ENCODE measurements at places on chromosomes 2 and 18. TPM values are rescaled to one million over a fixed set of nuclear protein-coding genes. Genes with fewer than 3 reads are reported as not detected.

GRCh38 chr2:2950403-2950952 is 427.1 kb downstream of the EIPR1 start:
- DNase-seq, result no peak

DNA sequence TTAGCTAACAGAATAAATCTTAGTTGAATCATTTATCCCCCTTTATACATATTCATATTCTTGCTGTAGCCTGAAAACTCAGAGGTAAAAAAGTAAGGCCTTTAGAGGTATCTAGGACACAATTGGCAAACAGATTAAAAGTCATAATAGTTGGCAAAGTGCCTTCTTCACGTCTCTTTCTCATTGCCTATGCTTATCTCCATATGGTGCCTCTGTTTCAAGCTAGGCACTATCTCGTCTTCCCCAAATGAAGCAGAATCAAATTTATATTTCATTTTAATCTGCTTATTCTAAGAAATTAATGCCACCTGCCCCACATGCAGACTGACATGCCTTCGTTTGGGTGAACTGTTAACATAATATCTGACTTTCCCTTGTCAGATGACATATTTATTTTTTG is 245.4 kb downstream of the CDH2 start:
- no peak for DNase-seq

- DNase-seq, result peak; percentile 86
These were observed 42.4 kb downstream of the THUMPD2 start for GRCh38 chr2:39736640-39737039.

- DNase-seq, result no peak
These were observed 174.0 kb downstream of the ARL4C start for GRCh38 chr2:234322766-234323465.

GRCh38 chr2:181882246-181883020 is 9.1 kb upstream of the ITPRID2 start:
- DNase-seq, result no peak

DNA sequence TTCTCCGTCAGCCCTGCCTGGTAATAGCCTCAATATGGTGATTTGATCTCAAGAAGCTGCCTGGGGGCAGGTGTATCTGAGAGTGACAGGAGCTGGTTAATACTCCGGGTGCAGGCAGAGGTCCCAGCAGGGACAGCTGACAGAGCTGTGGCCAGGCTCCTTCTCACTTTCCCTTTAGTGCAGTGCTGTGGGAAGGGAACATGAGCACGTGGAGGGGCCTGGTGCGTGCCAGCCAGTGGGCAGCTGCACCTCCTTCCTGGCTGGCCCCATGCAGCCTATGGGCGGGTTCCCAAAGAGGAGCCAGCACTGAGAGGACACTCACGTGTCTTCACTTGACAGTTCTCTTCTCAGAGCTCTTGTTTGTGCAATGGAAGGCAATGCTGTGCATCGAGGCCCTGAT is 9.1 kb downstream of the CNNM4 start:
- no peak for DNase-seq

GRCh38 chr2:224359569-224359968 is 42.3 kb downstream of the FAM124B start:
- peak; percentile 9 for DNase-seq

DNA sequence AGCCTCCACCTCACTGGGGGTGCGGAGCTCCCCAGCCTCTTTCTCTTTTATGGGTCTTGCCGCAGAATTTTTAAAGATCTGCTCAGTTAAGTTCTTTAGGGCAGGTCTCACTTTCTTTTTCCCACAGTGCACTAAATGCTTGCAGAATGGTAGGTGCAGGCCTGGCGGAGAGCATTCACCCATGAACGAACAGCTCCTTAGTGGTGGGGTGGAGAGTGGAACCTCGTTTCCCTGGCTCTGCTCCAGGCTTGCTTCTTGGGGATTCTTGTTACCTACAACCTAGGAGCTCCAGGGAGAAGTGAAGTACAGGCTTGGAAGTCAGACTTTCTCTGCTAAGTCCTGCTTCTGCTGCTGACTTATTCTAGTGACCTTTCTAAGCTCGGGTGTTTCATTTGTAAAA is 70.3 kb upstream of the PXDN start:
- no peak for DNase-seq

DNA sequence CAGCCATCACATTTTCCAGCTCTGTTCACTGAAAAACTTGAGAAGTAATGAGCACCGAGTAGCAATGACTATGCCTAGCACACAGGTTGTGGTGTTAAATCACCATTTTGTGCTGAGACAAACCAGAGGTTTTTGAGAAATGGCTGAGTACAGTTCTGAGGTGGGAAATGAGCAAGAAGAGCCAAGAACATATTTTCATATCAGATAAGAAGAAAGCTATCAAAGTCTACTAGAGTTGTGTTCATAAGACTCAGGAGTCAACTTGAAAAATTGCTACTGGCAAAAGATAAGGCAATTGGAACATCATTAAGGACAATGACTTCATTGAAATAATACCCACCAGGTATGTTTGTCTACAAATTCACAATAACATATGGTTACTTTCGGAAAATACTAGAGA is 108.1 kb downstream of the RIT2 start:
- no peak for DNase-seq

GRCh38 chr2:180966378-180966777 is 14.0 kb upstream of the UBE2E3 start:
- DNase-seq, result no peak

DNA sequence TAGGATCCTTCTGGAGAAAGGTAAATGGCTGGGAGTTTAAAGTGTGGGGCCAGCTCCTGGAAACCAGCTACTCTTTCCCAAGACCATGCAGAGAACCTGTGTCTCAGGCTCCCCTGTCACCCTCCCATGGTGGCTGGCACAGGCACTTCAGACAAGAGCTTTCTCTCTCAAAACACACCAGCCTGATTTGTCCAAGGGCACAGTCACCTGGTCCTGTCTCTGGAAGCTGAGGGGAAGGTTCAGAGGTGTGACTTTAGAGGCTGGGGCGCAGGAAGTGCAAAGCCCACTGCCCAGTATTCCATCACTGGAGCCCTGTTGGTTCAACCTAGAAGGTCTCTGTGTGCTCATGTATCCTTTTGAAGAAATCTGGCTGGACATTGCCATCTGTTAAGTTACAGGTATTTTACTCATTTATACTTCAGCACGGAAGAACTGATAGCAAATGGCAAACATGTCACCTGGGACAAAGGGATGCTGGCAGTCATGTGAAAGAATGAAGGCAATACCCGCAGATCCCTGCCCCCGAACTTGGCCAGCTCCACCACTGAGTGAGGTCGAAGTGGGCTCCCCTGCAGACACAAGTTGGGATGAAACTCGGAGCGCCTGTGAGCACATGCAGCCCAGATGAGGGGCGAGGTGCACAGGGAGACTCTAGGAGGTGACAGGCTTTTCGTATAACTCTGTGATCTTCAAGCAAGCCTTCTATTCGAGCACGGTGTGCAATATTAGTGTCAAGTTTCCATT is 96.9 kb upstream of the MGAT4A start:
- DNase-seq, result no peak

GRCh38 chr18:45004546-45005080 is 323.9 kb downstream of the SETBP1 start:
- DNase-seq, result no peak

DNA sequence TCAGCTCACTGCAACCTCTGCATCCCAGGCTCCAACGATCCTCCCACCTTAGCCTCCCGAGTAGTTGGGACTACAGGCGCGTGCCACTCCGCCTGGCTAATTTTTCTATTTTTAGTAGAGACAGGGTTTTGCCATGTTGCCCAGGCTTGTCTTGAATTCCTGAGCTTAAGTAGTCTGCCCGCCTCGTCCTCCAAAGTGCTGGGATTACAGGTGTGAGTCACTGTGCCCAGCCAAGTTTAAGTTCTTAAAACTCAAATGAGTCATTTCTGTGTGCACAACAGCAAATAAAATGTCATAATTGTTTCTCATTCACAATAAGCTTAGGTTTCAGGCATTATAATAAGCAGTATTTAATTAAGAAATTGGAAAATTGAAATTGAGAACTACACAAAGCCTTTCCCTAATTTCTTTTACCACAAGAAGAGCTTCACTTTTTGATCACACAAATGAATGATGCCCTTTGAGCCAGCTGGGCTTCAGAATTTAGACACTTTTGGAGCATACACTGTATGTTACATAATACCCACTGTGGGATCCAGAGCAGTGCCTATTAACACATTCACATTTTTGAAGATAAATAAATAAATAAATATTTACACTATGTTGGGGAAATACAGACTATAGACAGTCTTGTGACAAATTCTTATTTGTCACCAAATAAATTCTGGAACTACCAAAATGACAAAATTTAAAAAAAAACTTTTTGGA is 8.6 kb upstream of the ME2 start:
- DNase-seq, result peak; percentile 79

DNA sequence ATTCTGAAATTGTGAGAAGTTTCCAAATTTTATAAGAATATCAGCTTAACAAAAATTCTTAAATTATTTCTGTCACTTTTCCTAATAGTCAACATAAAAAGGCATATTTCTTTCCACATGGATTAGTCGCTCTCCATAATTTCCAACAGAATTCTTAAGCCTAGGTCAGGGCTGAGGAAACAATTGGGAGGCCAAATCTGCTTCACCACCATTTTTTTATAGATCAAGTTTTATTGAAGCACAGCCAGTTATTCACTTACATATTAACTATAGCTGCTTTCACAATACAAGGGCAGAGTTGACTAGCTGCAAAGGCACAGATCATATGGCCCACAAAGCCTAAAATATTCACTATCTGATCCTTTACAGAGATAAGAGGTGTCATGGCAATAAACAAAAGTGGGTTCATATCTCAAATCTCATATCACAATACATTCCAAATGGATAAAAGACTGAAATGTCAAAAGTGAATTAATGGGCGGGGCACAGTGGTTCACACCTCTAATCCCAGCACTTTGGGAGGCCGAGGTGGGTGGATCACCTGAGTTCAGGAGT is 18.7 kb downstream of the MEMO1 start:
- no peak for DNase-seq

DNA sequence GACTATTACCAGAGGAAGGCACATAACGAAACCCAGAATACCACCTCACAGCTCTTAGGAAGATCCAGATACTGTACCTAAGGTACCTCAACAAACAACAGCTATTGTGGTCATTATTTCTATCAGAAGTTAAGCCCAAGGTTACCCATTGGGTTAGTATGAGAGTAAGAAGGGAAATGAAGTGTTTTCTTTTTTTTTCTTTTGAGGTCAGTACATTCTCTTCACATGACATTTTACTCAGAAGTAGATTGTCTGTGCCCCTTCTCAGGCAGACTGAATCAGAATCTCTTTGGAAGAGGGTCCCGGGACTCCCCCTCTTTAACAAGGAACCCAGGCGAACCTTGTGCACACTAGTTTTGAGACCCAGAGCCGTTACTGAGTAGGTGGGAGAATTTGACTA is 233.7 kb upstream of the CXCR4 start:
- no peak for DNase-seq

GRCh38 chr2:24754985-24755705 is 38.0 kb downstream of the PTRHD1 start:
- no peak for DNase-seq

DNA sequence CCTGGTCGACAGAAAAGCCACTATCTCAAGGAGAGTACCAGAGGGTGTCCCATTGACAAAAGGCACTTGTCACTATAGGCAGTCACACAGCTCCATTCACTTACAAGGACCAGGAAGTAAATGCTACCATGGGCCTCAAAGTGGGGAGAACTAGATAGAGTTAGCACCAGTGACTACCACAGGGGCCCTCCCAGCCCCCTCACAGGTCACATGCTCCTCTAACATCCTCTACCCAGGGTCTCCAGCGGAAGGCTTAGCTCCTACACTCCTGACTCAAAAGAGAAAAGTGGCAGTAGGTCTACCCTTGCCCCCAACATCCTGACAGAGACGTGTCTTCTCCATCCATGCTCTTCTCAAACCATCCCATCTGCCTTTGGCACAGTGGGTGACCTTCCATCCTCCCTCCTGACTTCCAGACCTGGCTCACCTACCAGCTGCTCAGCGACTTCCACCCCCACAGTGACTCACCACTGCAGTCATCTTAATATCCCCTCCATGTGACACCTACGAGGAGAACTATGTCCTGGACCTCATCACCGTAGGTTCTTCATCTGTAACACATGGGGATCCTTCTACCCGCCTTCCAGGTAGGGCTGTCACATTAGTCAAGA is 5.6 kb upstream of the DNMT3A start:
- DNase-seq, result peak; percentile 71

DNA sequence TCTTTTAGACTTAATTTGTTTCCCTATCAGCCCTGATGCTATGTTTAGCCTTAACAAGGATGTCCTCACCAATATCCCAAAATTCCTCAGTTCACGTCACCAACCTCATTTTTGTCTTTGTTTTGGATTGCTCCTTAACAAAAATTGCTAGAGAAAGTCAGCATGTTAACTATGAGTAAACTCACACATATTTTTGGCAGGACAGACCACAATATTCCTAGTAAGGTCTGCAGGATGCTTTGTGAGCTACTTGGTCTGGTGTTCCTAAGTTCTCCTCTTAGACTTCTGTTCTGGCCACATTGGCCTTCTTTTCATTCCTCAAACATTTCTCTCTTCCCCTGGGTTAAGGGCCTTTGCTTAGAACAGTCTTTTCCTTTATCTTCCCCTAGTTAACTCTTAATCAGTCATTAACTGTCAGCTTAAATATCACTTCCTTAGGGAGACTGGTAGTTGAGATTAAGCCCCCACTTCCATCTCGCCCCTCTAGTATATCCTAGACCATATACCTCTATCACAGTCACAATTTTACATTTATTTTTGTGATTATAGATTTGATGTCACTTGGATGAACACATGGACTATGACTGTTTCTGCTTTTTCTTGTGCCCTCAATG is 116.2 kb downstream of the ADCYAP1 start:
- DNase-seq, result no peak

DNA sequence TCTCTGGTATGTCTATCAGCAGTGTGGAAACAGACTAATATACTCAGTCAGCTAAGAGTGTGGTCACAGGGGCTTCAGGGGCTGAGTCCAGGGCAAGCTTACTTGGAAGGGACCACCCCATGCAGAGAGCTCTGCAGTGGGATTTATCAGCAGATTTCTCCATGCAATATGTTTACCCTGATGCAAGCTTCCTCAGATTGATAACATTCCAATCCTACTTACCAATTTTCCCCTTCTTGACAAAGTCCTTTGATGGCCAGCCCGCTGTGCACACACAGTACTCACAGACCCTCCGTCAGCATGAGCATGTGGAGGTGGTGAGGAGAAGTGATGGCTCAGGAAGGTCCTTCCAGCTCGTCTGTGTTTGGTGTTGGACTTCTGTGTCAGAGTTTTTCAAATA is 51.8 kb downstream of the SH3RF3 start:
- no peak for DNase-seq

DNA sequence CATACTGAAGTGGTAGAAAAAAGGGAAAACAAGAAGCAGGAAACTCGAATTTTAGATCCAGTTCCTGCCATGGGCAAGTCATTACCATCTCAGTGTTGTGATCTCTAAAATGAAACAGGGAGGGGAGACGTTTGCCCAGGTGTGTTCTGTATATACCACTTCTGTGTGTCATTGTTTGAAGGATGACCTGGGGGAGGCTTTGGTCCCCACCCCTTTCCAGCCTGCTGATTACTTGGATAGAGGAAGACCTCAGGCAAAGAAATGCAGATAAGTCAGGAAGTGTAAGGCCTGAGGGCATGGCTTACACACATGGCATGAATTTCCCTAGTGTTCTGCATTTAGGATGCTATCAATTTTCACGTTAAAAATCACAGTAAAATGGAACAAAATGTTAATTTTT is 205.2 kb upstream of the CXCR4 start:
- no peak for DNase-seq

PXDN gene
- 98.5 TPM for total RNA-seq

CNTNAP5 gene
- not detected for total RNA-seq

NGEF gene
- 37.5 TPM for total RNA-seq

CHRNG gene
- not detected for total RNA-seq

ASB18 gene
- total RNA-seq, result not detected

HTR2B gene
- total RNA-seq, result not detected

GPBAR1 gene
- not detected for total RNA-seq

VWA3B gene
- not detected for total RNA-seq

AP1S3 gene
- 8.9 TPM for total RNA-seq

CXCR2 gene
- total RNA-seq, result not detected

Data from A172 (cell line).